Stimulated activated CD4-positive, alpha-beta T cell treated with anti-CD3 and anti-CD28 coated beads, Interleukin-2, amount 100 ng/mL, for 24 hours (primary cell): ENCODE measurements at places on chromosomes 4 and X.

DNA sequence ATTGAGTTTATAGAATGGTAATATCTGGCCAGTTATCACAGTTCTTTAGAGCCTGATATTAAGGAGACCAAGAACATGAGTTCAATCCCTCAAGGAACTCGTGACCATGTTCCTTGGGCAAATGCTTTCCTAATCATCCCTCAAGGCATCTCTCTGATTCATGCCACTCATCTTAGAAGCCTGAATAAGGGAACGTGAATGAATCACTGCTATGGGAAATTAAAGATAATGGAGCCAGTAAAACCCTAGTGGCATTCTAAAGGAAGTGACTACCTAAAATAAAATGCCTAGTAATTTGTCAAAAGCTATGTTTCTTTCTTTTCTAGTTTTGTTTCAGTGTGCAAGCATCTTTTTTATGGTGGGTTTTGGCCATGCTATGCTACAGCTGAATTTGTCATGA lies 1161.3 kb downstream of the C4orf33 start:
- no peak for DNase-seq

- DNase-seq: no peak
Observed at GRCh38 chr4:77045490-77045889, 30.3 kb downstream of the CCNI start.

GRCh38 chr4:12519426-12519825 lies 964.7 kb downstream of the RAB28 start:
- no peak for DNase-seq

- DNase-seq: peak; percentile 57
Observed at GRCh38 chr4:7335344-7336066, 99.2 kb downstream of the PSAPL1 start.

DNA sequence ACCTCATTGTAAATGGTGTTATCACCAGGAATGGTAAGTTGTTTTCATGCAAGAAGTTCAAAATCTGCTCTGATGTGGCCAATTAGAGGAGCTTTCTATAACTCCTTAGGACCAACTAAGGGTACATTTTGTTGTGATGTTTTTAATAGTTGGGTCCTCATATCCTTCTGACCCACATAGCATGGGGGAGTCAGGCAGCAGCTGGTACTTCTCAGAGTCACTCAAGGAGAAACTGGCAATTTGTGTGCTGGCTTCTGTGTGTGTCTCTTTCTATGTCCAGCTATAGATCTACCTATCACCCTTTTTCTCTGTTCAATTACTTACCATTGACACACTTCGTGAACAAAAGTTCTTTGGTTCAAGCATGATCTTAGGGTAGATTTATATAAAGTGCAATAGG lies 194.3 kb upstream of the TENM3 start:
- DNase-seq: no peak

DNA sequence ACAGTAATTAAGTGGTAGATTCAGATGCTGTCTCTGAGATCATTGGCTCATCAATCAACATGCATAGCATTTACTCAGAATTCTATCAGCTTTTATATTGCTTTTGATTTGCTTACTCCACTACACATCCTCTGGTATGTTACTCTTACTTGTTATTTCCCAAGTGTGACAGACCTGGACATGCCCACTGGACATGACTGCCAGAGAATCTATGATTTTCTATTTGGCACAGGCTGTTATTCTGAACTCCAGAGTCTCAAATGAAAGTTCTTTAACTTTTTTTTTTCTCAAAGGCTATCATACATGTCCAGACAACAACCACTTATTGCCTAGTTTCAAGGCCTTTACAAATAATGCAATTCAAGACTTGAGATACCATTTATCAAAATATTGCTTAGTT lies 116.1 kb upstream of the ARHGAP24 start:
- no peak for DNase-seq

GRCh38 chrX:107154787-107155620 lies 36.4 kb upstream of the RBM41 start:
- peak; percentile 22 for DNase-seq

DNA sequence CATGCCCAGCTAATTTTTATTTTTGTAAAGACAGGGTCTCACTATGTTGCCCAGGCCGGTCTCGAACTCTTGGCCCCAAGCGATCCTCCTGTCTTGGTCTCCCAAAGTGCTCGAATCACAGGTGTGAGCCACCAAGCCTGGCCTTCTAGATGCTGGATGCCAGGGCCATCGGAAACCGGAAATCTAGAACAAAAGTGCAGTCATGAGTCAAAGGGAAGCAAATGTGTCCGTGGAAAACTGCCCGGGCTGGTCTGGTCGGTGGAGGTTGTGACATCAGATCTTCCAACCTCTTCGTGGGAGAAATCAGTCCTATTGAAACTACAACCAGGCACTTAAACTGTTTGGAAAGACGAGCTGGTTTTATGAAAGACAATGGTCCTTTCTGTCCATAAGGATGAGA lies 92.3 kb upstream of the SHOX start:
- DNase-seq: no peak

- no peak for DNase-seq
Observed at GRCh38 chr4:7533267-7533666, 98.5 kb upstream of the PSAPL1 start.

GRCh38 chr4:177308125-177308524 lies 1.5 kb upstream of the NEIL3 start:
- no peak for DNase-seq

DNA sequence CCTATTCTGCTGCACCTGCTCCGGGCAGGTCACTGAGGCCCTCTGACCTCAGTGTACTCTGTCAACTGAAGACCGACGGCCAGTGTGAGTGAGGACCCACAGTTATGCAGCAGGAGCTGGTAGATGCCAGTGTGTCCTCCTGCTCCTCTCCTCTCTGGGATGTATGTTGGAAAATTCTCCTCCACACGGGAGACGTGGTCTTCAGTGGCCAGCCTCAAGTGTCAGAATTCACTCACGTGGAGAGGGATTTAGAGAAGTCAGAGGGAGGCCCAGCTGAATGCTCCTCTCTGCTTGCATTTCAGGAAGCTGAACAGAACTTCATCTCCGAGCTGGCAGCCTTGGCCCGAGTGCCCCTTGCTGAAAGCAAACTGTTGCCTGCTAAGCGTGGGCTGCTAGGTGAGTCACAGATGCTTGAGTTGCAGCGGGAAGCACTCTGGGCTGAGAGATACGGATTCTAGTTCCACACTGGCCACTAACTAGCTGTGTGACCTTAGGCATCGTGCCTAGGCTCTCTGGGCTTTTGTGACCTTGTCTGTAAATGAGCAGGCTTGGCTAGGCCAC lies 83.6 kb downstream of the CRMP1 start:
- DNase-seq: no peak

DNA sequence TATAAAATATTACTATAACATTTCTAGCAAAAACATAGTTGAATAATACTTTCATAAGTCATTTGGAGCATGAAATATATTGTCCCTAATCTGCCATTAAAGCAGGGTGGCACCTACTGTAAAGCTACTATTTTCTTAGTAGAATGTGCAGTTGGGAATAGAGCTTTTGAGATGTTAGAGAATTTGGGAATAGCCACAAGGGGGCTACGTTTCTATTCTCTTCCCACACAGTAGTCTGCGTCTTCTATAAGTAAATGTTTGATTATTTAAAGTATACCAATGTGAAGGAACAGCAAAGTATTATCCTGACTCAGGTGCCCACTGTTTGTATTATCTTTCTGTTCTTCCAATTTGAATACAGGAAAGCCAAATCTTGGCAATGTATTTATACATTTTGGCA lies 323.2 kb upstream of the GIMD1 start:
- DNase-seq: no peak

DNA sequence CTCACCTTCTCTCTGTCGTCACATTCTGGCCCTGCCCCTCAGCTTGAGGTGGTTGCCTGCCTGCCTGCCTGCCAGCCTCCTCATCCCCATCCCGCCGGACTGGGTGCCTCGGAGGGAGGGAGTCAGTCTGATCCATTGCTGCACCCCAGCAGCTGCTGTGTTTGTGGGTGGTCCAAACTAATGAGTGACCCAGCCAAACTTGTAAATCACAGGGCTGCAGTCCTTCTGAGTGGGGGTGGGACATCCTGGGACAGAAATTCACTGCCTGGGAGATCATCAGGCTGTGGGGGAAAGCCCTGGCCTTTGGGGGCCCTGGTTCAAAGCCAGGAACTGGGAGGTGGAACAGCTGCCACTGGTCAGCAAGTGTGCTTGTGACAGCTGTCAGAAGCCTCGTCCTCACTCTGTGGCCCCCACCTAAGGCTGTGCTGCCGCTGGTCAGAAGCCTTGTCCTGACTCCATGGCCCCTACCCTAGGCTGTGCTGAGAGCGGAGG lies 5.6 kb downstream of the GPR78 start:
- DNase-seq: no peak

GRCh38 chrX:7746856-7747255 lies 96.1 kb upstream of the VCX start:
- no peak for DNase-seq

DNA sequence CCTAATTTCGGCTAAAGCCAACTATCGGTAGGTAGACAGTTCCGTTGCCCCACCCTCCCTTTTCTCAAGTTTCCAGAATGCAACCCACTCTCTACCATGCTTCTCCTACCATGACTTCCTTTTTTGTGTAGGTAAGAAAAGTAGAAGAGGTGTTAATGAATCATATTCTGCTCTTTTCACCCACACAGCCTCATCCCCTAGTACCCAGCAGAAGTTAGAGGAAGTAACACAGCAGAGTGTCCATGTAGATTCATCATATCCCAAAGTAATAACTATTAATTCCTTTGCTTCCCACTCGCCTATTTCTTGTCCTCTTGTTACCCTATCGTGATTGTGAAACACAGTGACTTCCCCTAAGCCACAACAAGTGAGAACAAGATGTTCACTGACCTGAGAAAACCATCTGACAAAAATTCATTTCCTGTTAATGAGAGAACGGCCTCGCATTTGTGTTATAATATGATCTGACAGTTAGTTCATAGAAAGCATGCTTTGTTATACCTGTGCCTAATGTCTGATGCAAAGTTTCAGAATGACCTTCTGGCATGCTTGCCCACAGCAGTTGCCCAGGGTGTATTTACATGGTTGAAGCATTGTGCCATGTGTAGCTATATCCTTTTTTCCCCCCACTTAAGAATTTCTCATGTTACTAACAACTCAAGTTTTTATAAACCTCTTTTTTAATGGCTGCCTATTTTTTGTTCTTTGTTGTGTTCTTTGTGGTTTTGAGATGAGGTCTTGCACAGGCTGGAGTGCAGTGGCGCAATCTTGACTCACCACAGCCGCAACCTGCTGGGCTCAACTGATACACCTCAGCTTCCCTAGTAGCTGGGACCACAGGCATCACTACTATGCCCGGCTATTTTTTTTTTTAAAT lies 185.6 kb downstream of the RAP1GDS1 start:
- peak; percentile 63 for DNase-seq

GRCh38 chr4:113849771-113850170 lies 88.2 kb upstream of the CAMK2D start:
- no peak for DNase-seq

GRCh38 chrX:83845397-83845796 lies 15.5 kb upstream of the CYLC1 start:
- no peak for DNase-seq

DNA sequence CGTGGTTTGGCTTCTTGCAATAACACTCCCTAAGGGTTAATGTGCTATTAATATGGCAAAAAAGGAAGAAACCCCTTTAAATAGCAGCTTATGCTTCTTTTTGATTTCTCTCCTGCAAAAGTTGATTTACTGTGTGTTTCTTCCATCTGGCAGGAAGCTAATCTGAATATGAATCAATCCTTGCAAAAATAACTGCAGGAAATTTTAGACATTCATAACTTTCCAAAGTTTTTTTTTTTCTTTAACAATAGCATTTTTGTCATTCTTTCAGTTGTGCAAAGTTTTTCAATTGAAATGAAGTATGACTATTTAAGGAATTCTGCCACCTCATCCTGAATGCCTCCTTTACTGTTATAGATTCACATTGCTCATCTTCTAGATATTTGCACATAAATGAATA lies 115.6 kb downstream of the SPANXA1 start:
- no peak for DNase-seq

DNA sequence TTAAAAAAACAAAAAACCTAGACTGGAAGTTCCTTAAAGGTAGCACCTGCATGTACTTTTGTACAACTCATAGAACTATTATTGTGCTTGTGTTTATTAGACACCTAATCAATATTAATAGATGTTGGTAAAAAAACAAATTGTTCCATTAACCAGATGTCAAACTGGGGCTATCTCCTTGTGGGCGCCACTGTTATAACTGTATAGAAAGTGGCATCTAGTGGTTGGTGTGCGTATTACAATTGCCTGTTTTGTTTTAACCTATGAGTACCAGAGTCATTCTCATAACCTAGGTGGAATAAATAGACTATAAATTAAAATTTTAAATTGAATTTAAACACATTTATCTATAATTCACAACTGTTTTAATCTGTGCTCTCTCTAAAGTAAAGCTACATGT lies 97.4 kb downstream of the COL4A5 start:
- no peak for DNase-seq

- DNase-seq: no peak
Observed at GRCh38 chr4:70734971-70735370, 13.2 kb downstream of the RUFY3 start.

- no peak for DNase-seq
Observed at GRCh38 chrX:19557822-19558221, 42.5 kb upstream of the MAP3K15 start.

DNA sequence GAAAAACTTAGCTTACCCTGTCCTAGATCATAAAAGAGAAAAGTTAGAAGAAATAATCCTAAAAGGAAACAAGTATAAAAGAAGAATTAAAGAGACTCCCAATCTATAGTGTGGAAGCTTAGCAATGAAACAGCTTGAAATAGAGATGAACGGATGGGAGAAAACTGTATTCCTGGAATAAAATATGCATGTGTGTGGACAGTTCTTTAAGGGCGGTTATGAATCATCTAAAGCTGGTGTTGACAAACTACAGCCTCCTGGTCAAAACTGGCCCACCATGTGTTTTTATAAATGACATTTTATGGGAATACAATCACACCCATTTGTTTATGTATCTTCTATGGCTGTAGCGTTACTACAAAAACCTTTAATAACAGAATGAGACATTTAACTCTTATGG lies 69.4 kb downstream of the OR13H1 start:
- no peak for DNase-seq

DNA sequence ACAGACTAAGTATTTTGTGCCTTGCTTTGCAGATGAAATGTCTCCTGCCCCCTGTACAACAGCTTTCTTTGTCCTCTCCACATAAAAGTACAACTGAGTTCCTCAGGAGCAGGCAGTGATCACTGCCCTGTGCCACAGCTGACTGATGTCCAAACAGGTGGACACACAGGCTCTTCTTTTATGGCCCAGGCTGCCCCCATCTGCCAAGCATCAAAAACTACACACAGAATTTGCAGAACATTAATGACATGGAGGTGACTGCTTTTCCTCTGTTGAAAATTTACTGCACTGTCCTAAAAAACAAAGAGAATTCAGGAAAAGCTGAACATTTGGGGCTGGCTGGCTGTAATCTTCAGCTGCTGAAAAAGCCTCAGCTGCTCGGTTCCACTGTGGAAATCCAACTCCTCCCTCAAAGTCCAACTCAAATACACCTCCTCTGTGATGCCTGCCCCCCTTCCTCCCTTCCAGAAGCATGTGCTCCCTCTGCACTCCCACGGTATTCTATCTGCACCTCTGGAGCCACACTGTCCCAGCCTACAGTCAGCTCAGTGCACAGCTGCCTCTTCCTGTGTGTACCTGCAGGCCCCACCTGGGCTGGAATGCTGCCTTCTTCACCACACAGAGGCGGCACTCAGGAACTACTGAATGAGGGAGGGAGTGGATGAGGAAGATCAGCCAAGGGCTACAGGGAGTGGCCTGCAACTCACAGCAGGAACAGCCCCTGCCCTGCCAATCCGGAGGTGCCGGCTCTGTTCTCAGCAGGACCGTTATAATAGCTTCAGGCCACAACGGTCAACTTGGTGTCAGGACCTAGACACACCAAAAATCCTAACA lies 10.3 kb downstream of the AFAP1 start:
- DNase-seq: no peak
